ENCODE measurements at places on chromosomes 5 and 9. TPM values are rescaled to one million over a fixed set of nuclear protein-coding genes. Genes with fewer than 3 reads are reported as not detected.

- DNase-seq = no peak
These were observed 12.8 kb downstream of the LRRC8A start for GRCh38 chr9:128894764-128895163.

DNA sequence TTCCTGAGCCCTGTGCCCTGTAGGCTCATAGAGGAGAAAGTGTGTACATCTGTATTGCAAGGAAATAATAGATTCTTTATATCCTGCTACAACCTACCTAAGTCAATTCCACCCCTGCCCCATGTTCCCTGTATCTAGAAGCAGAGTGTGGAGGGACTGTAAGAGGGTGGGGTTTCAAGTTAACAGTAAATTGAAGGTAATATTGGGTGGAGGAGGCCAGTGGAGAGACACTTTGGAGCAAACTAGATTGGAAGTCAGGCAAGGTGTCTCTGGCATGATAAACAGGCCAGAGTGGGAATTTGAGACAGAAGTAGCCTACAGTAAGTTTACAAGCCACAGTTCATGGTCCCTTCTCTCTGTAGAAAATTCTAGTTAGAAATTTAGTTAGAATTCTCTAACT is 2.3 kb upstream of the HEMGN start:
- DNase-seq = no peak

GRCh38 chr9:120937596-120937995 is 11.0 kb upstream of the TRAF1 start:
- DNase-seq = no peak

DNA sequence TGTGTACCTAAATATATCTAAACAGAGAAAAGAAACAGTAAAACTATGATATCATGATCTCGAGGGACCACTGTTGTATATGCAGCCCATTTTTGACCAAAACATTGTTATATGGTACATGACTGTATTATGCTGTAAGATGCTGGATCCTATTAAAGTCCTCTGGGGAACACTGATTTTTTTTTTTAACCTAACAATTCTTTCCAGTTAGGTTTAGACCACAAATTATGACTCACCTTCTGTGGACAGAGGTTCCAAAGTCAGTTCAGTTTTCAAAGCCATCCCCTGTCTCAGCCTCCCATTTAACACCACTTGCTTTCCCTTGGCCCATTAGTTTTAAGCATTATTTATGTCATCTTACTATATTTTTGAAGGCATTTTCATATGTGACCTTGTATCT is 27.1 kb downstream of the TRMO start:
- no peak for DNase-seq

Gene NFIB
- total RNA-seq = not detected

DNA sequence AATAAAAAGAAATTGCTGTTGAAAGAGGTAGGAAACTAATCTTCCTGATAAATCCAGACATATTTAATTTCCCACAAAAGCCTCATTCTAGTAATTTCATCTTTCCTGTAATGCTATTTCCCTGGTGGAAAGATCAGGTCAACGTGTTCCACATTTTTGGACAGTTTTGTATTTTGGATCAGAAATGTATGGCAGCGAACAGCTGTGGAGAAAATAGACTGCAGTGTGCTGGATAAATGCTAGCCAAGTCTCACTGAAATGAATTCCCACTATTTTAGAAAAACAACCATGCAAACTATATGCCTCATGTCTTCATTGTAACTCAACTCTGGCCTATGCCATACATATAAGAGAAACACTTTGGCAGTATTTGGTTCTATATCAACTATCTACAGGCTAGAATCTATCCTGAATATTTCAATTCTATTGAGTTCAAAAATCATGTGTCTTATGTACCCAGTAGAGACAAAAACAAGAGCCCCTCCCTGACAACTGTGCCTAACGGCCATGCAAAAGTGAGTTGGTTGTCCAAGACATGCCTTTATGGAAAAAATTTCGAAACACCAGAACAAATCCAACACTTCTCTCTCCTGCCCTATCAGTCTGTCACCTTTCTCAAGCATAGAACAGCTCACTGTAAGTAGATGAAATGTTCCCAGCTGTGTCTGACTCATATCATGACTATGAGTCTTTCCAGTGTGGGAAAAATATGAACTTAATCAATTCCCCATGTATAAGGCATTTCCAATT is 191.3 kb upstream of the NREP start:
- peak; percentile 85 for DNase-seq
